ENCODE measurements at places on chromosomes 7 and 10.

DNA sequence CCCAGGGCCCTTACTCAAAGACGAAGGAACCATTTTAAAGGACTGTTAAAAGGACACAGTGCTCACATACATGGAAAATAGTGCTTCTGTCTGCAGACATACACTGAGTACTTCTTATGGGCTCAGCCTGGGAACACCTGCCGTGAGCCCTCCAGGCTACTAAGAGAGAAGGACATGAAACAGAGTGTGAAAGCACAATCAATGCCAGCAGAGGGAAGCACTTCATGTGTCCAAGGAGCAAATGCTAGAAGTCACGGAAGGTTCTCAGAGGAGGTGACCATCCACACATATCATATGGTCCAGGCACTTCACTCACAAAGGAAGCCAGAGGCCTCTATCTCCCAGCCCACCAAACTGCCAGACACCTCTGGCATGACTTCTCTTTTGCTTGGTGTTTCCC lies 15.5 kb downstream of the ELMO1 start:
- DNase-seq: no peak

DNA sequence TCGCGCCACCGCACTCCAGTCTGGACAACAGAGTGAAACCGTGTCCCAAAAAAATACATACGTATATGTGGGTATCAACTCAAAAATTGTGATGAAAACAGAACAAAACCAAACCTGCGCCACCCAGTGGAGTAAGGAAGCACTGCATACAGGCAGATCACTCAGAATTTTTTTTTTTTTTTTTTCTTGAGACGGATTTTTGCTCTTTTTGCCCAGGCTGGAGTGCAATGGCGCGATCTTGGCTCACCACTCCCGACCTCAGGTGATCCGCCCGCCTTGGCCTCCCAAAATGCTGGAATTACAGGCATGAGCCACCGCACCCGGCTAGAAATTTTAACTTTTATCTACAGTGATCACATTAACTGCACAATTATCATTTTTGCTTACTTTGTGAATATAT lies 9.1 kb upstream of the TMEM236 start:
- DNase-seq: peak; percentile 57

DNA sequence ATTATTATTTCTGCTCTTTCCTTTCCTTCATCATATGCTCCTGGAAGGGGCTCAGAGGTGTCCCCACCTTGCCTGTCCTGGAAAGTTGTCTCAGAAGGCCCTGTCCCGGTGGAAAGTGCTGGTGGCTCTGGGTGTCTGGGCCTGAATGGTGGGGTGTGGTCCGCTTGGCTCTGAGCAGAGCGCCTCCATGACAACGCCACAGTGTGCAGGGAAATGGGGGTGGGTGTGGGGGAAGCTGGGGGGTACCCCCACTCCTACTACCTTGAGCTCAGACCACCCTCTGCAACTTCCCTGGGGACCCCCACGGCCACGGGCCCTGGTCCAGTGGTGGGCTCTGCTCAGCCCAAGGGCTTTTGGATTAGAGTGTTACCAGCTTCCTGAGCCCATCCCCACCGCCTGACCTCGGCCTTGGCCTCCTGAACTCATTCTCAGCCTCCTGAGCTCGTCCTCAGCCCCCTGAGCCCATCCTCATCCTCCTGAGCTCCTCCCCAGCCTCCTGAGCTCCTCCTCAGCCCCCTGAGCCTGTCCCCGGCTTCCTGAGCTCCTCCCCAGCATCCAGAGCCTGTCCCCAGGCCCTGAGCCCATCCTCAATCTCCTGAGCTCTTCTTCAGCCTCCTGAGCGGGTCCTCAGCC lies 106.4 kb upstream of the FAM20C start:
- no peak for DNase-seq

DNA sequence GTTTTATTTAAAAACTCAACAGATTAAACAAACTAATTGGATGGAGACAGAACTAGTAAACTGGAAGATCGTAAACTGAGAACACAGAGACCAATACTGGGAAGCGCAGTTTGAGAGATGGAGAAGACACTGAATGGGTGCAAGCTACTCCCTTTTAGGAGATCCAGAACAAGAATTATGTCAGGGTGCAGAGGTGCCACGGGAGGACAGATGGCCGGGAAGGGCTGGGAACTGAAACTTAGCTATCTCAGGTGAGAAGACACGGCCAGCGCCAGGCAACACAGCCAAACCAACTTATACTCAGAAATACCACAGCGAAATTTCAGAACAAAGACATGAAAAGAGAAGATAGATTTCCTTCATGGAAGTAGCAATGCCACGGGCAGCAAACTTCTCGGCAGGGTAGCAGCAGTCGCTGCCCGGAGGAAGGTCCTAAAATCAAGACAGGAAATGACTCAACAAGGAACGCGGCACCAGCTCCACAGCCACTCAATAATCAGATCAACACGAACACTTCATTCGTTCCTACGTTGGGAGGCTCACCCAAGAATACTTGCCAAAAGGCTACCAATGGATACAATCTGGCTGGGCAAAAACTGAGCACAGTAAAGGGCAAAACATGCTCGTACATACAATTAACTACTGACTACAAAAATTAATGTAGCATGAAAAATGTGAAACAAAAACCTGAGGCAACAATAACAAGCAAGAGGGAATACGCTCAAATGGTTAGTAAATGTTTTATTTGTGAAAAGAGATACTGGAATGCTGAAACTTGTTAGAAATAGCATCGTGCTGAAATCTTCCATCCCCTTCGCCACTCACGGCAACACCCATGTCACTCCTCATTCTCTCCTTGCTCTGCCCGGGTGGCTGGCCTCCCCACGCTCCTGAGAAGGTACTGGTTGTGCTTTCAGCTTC lies 2.2 kb upstream of the LRRC27 start:
- DNase-seq: no peak

GRCh38 chr10:58913717-58914116 lies 262.7 kb upstream of the PHYHIPL start:
- no peak for DNase-seq

DNA sequence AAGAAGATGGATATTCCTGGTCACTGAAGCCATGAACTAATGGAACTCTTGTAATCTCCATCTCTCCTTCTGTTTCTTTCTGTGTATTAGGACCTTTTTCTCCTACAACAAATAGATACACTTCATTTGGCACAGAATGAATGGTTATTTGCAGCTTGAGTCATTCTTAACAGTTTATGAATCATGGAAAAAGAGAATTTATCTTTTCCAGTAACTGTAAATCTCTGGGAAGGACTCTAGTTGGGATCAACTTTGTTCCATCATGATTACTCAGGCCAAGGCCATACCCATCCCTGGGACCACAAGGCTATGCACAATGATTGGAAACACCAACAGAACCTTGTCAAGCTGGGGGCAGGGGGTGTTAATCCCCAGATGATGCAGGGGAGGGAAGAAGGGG lies 36.1 kb upstream of the MDFIC start:
- no peak for DNase-seq

DNA sequence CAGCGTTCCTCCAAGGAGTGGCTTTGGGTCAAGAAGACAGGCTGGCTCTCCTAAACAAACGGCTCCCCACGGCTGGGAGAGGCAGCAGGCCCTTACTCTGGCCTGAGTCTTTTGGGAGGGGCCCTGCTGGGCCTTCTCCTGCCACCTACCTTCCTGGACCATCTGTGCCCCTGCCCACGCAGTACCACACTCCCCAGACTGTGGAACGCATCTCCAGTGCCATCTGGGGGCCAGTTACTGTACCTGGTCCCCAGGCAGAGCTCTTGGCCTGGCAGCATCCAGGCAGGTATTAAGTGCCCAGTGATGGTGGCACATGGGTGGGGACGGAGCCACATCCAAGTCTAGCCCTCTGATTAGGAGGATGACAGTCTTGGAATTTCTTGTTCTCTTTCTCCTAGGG lies 14.4 kb downstream of the ALKBH4 start:
- DNase-seq: no peak

- DNase-seq: peak; percentile 65
These were observed 551 bp downstream of the KCND2 start for GRCh38 chr7:120273476-120273975.

DNA sequence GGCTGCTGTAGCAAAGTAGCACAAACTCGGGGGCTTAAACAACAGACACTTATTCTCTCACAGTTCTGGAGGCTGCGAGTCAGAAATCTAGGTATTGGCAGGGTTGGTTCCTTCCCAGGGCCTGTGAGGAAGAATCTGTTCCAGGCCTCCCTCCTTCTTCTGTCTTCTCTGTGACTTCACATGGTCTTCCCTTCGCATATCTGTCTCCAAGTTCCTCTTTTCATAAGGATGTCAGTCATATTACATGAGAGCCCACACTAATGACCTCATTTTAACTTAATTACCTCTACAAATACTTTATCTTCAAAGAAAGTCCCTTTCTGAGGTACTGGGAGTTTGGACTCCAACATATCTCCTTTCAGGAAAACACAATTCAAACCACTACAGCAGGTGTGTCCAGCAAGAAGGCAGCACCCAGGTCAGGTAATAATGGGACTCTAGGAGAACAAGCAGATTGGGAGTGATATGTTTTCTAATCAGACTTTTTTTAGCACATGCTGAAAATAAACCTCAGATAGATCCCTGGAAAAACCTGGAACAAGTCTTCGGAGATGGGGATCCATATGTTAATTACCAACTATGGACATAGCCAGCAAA lies 11.7 kb downstream of the CREB5 start:
- DNase-seq: no peak

DNA sequence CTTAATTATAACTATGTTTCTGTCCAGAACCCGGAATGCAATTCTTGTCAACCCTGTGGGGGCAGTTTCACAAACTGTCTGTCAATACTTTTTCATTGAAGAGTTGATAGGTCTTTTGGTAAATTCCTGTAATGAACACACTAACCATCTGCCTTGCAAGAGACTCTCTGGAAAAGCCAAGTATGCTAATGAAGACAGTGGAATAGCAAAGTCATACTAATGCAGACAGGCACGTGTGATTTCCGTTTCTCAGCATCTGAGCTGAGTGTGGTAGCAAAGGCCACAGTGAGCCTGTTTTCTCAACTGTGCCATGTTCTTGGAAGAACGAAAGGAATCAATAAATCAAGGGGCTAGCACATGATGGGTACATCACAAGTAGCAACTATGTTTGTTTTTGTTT lies 494.1 kb upstream of the NRP1 start:
- DNase-seq: no peak

GRCh38 chr10:14389981-14390590 lies 59.4 kb upstream of the FRMD4A start:
- DNase-seq: no peak

DNA sequence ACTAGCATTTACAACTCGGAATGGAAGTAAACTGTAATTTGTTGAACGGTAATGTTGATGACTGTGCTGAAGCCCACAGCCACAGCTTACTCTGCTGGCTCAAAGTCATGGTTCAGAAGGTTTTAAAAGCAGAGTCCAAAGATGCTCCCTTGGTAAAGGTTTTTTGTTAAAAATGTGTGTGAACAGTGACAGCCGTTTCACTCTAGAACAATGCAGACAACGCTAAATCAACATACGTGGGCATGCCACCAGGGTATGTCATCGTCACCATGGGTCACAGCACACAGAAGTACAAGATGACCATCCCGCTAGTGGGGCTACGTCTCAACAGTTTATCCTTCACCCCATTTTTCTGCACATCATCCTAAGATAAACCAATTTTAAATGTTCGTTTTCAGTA lies 106.5 kb upstream of the LANCL2 start:
- no peak for DNase-seq

- no peak for DNase-seq
These were observed 108.8 kb upstream of the PCLO start for GRCh38 chr7:83271212-83272099.

GRCh38 chr10:27242951-27243551 lies 2.5 kb upstream of the ACBD5 start:
- DNase-seq: peak; percentile 73

- no peak for DNase-seq
These were observed 22.8 kb upstream of the ITGB8 start for GRCh38 chr7:20307901-20308300.

DNA sequence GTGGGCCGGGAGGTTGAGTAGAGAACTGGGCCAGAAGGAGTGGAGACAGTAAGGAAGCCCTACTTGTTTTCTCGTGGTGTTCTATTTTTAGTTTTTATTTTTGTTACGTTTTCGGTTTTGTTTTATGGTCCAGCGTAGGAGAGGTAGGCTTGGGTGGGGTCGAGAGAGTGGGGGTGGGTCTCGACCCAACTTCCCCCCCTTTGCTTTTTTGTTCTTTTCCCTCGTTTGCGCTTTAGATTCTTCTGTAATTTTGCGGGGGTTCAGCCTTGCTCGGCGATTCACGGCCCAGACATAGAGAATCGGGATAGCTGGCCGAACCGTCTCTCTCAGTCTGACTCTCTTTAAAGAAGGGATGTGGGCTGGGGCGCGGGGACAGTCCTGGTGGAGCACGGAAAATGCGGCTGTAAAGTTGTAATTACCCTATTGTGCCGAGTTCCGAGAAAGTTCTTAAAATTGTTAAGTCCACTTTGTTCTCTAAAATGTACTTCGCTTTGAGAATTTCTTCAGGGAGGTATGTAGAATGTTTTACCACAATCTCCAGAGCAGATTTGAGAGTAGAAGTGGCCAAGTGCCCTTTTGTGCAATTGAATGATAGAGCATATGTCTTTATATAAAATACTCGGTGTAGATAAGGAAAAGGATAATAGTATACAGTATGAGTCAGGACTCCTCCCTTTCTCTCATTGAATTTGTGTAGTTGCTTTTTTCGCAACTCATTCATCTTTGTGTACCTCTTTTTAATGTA lies 816 bp downstream of the DMTF1 start:
- DNase-seq: peak; percentile 30

DNA sequence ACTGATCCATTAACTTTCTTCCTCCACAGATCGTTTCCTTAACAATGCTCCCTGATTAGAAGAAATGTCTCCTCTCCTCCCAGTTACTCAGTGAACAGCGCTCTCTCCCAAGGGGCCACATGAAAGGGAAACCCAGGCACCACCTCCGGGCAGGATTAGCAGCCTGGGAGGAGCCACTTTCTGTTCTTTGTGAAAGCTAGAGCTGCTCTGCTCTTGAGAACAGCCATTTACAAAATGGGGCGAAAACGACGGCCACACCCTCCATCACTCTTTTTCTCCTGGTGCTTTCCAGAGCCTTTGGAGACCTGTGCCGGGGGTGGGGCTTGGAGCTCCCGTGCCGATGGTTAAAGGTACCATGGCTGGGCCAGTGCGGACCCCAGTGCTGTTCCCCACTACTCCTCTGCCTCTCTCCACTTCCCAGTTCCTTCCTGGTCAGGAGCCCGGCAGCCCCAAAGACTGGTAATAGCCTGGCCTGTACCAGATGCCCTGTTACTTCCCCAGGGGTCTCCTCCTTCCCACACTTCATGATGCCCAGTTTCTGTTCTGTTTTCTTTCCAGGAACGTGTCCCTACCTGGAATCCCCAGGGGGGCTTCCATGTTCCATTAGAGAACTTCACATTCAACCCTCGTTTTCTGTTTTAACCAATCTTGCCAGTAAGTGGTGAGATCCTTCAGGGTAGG lies 402.9 kb upstream of the GALNT17 start:
- DNase-seq: no peak

DNA sequence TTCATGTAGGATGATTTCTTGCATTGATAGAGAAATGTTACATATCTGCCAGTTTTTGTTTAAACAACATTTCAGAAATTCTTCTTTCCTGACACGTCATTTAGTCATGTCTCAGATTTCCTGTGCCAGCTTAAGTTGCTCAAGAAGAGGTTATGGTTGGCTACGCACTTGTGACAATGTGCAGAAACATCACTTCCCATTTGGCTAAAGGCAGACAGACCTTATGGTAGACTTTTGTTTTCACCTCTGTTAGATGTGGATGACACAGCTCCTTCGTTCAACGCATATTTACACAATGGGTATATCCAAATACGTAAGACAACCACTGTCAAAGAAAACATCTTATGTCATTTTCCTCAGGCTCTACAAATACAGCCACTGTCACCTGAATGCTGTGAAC lies 125.8 kb downstream of the DOCK4 start:
- DNase-seq: no peak
